ENCODE measurements at places on chromosomes 1 and 21. TPM values are rescaled to one million over a fixed set of nuclear protein-coding genes. Genes with fewer than 3 reads are reported as not detected.

- no peaks in the 10 kb centered on the region for H3K27me3 ChIP-seq
- no peak for DNase-seq
- peaks cover 82% of the 10 kb centered on the region for H3K36me3 ChIP-seq
- no peak overlapping the region for H3K4me3 ChIP-seq
- no peaks in the 10 kb centered on the region for H3K4me1 ChIP-seq
Measured at GRCh38 chr1:100076319-100076718, 56.4 kb downstream of the SASS6 start.

WDR64 gene
- total RNA-seq: not detected

DNA sequence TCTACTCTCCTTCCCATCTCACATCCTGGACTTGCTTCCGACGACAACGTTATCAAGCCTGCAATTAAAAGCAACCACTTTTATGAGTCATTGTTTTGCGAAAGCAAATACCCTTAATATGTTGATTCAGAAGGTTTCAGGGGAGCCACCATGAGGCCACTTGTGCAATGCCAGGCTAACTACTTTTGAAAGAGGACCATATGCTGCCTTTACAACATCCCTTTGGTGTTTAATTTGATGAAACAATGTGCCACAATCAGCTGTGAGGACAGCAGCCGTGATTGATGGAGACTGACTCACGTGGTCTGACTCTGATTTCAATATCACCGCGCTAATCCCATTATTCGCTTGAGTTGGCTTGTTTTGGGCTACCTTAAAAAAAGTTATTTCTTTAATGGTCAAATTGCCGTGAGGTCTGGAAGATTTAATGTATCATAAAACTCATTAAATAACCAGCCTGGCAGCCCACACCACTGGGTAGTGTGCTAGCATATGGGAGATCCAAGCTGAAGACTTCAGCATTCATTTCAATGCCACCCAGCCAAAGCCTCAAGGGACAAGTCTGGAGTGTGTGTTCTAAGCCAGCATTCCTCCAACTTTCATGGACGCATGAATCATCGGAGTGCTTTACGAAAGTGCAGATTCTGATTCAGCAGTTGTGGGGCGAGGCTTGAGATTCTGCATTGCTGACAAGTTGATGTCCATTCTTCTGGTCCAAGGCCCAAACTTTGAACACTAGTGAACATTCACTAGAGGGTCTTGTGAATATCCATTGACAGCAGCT lies 73.3 kb upstream of the PAXBP1 start:
- H3K4me1 ChIP-seq: no peaks in the 10 kb centered on the region
- no peak for DNase-seq
- H3K36me3 ChIP-seq: no peaks in the 10 kb centered on the region
- H3K27me3 ChIP-seq: no peaks in the 10 kb centered on the region

- no peaks in the 10 kb centered on the region for H3K36me3 ChIP-seq
- H3K27me3 ChIP-seq: no peaks in the 10 kb centered on the region
- no peak overlapping the region for H3K27ac ChIP-seq
- no peak overlapping the region for H3K4me3 ChIP-seq
Measured at GRCh38 chr1:85116856-85117255, 68.6 kb upstream of the MCOLN3 start.

DNA sequence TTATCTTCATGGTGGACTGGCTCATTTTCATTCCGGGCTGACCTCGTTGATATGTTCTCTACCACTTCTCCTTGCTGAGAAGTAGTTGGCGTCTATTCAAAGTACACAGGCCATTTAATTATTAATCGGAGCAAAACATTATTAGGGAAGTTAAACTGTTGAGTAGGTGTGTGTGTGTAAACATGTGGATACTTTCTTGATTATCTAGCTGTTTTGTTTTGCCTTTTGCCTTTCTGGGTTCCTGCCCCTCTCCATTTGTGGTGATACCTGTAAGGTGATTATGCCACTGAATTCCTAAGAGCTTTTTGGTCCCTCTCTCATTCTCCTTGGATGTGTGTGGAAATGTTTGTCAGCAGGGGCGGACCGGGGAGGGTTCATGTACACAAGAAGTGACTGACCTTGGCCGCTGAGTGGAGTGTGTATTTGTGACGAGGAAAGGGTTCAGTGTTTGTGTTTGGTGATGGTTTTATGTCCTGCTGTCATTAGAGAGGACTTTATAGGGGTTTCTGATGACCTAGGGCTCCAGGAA lies 56.6 kb upstream of the PPP2R5A start:
- H3K4me1 ChIP-seq: peaks cover 14% of the 10 kb centered on the region
- no peaks in the 10 kb centered on the region for H3K36me3 ChIP-seq
- H3K4me3 ChIP-seq: no peak overlapping the region
- peak; percentile 78 for DNase-seq
- no peak overlapping the region for H3K27ac ChIP-seq

DNA sequence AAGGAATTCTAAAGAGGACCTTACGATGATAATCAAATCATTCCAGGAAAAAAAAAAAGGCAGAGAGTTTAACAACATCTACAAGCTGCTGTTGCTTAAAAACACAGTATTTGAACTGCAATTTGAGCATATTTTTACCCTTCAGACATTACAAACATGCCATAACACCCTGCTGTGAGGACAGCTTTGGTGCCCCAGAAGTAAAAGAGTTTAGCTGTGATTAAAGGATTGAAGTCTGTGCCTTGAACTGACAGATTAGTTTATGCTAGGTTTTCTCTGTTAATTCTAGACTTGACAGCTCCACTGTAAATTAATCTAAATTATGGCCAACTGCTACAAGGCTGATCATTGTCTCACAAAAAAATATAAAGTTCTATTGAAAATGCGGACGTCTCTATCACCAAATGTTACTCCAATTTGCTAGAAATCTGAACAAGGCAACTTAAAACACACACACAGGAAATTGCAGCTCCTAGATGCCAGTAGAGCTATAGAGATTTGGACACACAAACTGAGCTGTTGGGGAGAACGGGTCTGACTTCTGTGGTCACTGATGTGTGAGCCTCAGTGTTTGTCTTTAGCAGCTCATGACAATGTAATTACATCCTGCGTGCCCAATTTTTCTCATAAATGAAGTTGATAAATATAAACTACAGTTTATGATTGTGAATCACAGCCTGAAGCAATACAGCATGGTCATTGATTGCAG lies 217.9 kb downstream of the NTNG1 start:
- no peaks in the 10 kb centered on the region for H3K27me3 ChIP-seq
- no peak overlapping the region for H3K27ac ChIP-seq
- no peaks in the 10 kb centered on the region for H3K36me3 ChIP-seq
- H3K4me3 ChIP-seq: no peak overlapping the region
- no peaks in the 10 kb centered on the region for H3K4me1 ChIP-seq

DNA sequence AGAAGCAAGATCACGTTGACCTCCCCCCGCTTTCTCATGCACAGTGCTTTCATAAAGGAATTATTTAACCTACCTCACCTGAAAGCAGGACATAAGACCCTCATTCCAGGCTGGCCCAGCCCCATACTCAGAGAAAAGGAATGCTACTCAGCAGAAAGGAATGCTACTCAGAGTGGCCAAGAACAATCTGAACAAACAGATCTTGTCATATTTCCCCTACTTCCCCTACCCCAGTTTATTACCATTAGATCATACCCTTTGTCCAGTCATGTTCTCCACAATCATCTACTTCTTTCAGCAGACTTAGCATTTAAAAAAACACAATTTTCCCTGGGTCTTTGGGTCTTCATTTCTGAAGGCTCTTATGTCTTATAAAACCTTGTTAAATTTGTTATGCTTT lies 89.8 kb downstream of the SLC16A1 start:
- no peaks in the 10 kb centered on the region for H3K4me1 ChIP-seq
- no peak for DNase-seq
- no peak overlapping the region for H3K4me3 ChIP-seq
- no peaks in the 10 kb centered on the region for H3K36me3 ChIP-seq

GRCh38 chr1:93087532-93087931 lies 8.4 kb downstream of the MTF2 start:
- no peak overlapping the region for H3K27ac ChIP-seq
- H3K36me3 ChIP-seq: peaks cover 9% of the 10 kb centered on the region
- no peaks in the 10 kb centered on the region for H3K4me1 ChIP-seq
- H3K4me3 ChIP-seq: no peak overlapping the region

MPL gene
- total RNA-seq: 0.61 TPM

- H3K27ac ChIP-seq: no peak overlapping the region
- no peak overlapping the region for H3K4me3 ChIP-seq
- H3K27me3 ChIP-seq: no peaks in the 10 kb centered on the region
- H3K36me3 ChIP-seq: no peaks in the 10 kb centered on the region
Measured at GRCh38 chr1:12629511-12629956, 11.5 kb upstream of the DHRS3 start.

GRCh38 chr21:44926331-44927101 lies 5.8 kb upstream of the ITGB2 start:
- peaks cover 10% of the 10 kb centered on the region for H3K27me3 ChIP-seq
- DNase-seq: no peak
- H3K4me1 ChIP-seq: peaks cover 49% of the 10 kb centered on the region
- H3K27ac ChIP-seq: peak overlapping the region; percentile 55
- H3K4me3 ChIP-seq: no peak overlapping the region

All from upper lobe of right lung (tissue), 1 donor.